ENCODE measurements at places on chromosomes 4 and X.
A peak's percentile ranks its signal among the peaks of the same experiment; 100 is the strongest.

DNA sequence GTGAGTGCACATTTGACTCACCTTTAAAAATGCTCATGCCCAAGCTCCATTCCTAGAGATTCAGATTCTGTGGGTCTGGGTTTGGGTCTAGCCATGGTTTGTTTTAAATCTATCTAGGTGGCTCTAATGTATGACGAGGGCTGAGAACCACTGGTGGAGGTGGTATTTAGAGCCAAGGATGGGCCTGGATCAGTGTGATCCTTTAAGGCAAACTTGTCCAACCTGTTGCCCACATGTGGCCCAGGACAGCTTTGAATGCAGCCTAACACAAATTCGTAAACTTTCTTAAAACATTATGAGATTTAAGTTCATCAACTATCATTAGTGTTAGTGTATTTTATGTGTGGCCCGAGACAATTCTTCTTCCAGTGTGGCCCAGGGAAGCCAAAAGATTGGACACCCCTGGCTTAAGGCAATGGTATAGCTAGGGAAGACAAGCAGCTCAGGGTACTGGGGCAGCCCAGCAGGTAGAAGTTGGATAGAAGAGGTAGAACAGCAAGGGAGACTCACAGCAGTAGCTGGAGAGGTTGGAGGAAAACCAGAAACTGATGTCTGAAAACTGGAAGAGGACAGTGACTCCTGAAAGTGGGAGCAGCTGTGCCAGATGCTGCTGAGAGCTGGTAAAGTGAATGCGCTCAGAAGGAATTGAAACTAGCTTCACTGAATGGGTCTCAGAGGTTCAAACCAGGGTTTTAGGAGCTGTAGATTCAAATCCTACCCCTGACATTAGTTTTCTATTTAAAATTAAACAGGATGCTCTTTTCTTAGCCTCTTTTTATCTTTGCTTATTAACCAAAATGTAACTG, 18.2 kb downstream of the ADD1 start:
- no peak for DNase-seq

DNA sequence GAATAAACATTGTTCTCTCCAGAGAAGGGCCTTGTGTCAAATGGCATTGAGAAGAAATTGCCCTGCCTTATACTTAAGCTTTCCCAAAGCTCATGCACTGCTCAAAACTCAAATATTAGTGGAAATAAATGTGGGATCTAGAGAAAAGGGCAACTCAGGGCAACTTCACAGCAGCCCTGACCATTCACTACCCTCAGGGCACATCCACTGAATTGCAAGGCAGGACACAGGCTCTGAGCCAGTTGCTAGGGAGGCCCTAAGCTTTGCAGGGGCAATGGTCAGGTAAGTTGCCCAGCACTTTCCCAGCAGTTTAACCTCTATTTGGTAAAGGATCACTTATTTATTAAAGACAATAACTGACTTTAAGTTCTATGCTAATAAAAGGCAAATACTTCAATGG, 255.3 kb upstream of the TEX13A start:
- DNase-seq = no peak

- DNase-seq = no peak
Measured at GRCh38 chr4:150863456-150863855, 151.6 kb downstream of the LRBA start.

DNA sequence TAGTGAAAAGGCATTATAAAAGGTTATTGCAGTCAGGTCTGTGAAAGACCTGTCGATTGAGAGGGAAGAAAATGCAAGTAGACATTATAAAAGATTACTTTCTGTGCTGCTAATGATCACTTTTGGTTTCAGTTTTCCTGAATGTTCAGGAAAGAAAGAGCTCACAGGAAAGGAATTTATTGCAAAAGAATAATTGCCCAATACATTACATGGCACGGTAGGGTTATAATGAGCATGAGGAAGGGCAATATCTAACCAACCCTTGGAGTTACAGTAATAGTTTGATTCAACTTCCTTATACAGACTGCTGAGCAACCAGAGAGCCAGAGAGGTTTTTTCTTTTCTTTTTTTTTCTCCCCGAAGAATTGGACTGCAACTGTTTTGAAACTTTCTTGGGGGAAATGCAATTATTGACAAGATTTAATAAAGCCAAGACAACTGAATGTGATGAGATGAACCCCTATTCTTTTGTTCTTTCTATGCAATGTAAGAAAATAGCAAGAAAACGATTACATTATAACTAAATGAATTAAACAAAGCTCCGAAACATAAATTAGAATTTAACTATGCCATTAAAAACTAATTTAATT, 247.0 kb downstream of the C4orf33 start:
- DNase-seq = no peak

DNA sequence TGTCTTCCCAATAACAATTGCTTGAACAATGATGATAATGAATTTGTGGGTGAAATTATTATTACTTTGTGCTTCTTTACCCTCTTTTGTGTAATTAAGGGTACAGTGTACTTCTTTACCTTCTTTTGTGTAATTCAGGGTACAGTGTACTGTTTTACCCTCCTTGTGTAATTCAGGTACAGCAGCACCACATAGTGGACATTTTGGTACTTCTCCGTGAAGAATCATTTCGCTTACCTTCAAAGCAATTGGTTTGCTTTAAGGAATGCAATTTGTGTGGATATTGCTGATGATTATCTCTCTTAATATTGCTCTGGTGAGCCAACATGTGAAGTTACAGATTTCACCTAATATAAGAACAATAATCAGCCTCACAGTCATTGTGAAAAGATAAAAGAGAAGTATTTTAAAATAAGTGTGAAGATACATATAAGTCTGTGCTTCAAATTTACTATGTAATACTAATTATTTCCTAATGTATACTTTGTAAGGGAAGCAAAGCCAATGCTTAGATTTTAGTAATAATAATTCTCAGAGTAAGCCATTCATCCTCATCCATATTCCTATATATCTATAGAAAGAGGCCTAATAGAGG, 27.2 kb upstream of the SEC24B start:
- no peak for DNase-seq

DNA sequence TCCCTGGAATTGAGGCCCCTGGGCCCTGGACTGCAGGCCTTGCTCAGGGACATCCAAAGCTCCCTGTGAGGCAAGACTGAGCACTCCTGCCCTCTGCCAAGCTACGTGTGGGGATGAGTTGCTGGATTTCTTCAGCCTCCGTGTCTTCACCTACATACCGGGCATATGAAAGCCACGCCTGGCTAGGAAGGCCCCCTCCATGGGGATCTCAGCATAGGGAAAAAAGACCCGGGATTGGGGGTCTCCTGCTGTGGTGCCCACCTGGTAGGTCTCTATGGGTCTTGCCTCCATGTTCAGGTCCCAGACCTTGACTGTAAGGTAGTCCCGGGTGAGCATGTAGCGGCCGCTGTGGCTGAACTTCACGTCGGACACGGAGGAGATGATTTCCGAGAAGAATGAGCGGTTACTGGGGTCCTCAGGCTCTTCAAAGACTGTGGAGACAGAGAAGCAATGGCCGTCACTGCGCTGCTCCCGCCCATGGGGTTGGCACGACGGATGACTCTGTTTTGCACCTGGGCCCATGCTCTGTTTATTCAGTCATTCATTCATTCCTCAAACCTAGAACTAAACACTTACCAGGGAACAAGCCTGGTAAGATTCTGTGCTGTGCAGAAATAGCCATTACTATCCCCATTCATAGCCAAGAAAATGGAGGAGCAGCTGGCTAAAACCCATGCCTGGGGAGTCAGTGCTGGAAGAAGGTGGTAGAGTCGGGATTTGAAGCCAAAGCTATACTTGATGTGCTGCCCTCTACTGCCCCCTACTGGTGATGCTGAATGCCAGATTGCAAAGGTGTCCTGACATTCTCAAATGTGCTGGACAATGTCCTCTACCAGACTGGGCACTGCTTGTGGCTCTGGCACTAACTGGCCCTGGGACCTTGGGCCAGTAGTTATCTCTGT, 63.9 kb downstream of the WFS1 start:
- DNase-seq = no peak

DNA sequence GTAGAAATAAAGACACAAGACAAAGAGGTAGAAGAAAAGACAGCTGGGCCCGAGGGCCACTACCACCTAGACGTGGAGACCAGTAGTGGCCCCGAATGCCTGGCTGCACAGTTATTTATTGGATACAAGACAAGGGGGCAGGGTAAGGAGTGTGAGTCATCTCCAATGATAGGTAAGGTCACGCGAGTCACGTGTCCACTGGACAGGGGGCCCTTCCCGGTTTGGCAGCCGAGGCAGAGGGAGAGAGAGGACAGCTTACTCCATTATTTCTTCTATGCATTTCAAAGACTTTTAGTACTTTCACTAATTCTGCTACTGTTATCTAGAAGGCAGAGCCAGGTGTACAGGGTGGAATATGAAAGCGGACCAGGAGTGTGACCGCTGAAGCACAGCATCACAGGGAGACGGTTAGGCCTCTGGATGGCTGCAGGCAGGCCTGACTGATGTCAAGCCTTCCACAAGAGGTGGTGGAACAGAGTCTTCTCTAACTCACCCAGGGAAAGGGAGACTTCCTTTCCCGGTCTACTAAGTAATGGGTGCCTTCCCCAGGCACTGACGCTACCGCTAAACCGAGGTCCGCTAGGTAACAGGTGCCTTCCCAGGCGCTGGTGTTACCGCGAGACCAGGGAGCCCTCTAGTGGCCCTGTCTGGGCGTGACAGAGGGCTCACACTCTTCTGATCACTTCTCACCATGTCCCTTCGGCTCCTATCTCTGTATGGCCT, 44.9 kb downstream of the ZBTB49 start:
- peak; percentile 46 for DNase-seq

DNA sequence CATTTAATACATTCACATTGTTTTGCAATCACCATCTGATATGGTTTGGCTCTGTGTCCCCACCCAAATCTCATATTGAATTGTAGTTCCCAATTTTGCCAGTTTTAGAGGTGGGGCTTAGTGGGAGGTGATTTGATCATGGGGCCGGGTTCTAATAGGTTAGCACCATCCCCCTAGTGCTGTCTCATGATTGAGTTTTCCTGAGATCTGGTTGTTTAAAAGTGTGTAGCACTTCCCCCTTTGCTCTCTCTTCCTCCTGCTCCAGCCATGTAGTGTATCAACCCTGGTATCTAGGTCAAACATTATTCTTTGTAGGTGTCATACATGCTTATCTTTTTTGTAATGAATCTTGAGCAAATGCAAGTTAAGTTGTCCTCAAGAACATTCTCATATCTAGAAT, 83.3 kb upstream of the KIT start:
- no peak for DNase-seq

DNA sequence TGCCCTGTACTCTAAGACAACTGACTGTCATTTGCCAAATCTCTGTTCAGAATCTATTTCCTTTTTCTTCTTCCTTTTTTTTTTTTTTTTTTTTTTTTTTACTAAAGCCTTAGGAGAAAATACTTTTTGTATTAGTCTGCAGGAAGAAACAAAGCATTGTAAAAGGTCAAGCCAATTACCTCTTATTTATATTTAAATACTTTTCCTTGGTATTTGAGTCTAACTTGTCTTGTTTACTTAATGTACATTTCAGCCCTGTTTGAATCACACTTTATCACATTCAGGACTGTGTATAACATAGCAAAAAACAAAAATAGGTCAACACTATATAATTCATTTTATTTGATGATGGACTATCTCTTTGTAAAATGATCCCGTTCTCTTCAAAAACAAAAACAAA, 262.2 kb downstream of the RPA4 start:
- DNase-seq = no peak

DNA sequence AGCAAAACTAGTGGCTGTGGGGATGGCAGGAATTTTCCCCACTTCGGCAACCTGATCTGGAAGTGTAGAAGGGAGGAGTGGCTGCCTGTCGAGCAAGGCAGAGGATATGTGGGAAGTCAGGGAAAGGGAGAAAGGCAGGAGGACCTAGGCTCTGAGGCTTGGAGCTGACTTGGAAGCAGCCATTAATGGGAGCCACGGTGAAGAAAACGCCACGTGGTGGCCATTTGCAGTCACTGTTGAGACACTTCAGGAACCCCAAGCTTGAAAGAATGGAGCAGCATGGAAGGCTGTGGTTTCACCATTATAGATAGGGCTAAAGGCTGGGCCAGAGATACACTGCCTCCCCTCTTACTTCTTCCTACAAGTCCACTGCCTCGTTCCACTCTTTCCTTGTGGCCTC, 41.8 kb upstream of the MAML3 start:
- DNase-seq = no peak

DNA sequence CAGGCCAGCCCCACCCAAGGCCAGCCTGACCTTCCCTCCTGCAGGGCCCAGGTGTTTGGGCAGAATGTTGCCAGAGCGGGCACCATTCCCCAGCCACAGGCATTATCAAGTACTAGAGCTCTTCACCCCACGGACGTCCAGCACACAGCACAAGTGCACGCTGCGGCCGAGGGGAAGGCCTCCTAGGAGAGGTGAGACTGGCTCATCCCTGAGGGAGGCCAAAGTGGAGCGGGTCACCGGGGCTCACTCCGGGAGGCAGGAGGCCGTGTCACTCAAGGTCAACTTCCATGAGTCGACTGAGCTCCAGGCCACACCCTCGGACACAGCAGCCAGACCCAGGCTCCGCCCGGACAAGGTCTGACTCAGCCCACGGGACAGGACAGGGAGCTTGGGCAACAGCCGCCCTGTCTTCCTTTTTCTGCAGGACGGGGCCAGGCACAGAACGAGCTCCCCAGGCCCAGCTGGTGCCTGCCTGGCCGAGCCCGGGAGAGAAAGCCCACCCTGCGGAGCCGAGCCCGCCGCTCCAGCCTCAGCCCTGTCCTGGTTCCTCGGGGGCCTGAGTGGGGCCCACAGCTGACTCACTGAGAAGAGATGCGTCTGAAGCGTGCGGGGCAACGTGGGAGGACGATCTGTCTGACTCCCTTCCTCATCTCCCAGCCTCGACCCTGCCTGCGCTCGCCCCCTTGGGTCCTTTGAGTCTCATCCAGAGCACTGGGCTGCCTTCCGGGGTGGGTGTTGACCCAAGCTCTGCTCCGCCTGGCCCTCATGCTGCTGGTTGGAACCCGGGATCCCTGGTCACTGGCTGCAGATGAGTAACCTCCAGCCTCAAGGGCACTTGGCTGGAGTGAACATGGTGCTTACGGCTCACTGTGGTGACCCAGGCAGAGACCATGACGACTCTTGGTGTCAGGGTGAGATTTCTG, 1.6 kb downstream of the SLC49A3 start:
- no peak for DNase-seq

Data from stimulated activated CD8-positive, alpha-beta memory T cell treated with anti-CD3 and anti-CD28 coated beads, Interleukin-4, amount 100 ng/mL, for 4 hours (primary cell).